ENCODE measurements at places on chromosomes 5 and 9.

GRCh38 chr9:124042201-124042721, 30.7 kb downstream of the LHX2 start:
- DNase-seq, result no peak

- no peak for DNase-seq
These were observed 54.5 kb downstream of the STK10 start for GRCh38 chr5:172133359-172134029.

- DNase-seq, result no peak
These were observed 34.5 kb downstream of the FNBP1 start for GRCh38 chr9:130008538-130008937.

DNA sequence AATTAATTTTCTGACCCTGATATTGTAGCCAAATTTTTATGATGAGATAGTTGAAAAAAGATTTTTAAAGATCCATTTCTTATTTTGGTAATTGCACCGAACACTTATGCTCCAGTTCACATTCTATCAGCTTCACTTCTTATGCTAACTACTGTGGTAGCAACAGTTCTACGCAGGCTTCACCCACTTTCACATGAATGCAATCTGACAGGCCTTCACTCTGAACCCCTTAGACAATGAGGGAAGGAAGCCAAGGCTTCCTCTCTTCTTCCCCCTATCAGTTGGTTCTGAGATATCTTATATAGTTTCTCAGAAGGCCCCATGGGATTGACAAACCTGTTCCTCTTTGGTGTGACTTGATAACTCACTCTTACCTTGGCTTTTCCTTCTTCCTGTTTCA, 185.8 kb downstream of the CETN3 start:
- no peak for DNase-seq

DNA sequence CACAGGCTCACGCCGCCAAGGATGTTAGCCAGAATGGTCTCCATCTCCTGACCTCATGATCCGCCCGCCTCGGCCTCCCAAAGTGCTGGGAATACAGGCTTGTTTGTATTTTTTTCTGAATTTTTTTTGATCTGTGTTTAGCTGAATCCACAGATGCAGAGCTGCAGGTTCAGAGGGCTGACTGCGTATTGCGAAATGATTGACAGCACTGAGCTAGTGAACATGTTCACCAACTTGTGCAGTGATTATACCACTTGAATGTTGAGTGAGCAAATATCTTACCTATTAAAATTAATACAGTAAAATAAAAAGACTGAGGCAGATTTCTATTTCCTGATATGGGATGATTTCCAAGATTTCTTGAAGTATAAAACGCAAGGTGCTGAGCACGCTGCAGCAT, 123.1 kb upstream of the PHYKPL start:
- DNase-seq, result no peak

- DNase-seq, result no peak
These were observed 1.6 kb downstream of the CLPTM1L start for GRCh38 chr5:1343315-1343751.

GRCh38 chr5:135186662-135187522, 152.9 kb upstream of the PITX1 start:
- DNase-seq, result no peak

DNA sequence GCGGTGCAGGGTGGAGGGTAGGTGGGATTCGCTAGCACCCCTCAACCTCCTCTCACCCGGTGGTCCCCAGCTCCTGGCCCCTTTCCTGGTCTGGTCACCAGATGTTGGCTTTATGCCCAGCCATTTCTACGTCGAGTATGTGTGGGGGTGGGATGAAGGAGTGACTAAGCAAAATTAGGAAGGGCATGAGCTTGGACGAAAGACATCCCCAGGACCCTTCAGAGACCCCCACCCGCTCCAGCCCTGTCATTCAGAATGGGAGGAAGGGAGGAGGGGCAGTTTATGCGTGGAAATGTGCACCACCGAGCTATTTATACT, 742 bp downstream of the BHMT2 start:
- no peak for DNase-seq

GRCh38 chr5:78243639-78244038, 50.9 kb downstream of the AP3B1 start:
- DNase-seq, result no peak
